ENCODE measurements at places on chromosomes 1 and 21.
A peak's percentile ranks its signal among the peaks of the same experiment; 100 is the strongest.

GRCh38 chr1:219798283-219799030 lies 129.9 kb downstream of the SLC30A10 start:
- DNase-seq, result no peak

DNA sequence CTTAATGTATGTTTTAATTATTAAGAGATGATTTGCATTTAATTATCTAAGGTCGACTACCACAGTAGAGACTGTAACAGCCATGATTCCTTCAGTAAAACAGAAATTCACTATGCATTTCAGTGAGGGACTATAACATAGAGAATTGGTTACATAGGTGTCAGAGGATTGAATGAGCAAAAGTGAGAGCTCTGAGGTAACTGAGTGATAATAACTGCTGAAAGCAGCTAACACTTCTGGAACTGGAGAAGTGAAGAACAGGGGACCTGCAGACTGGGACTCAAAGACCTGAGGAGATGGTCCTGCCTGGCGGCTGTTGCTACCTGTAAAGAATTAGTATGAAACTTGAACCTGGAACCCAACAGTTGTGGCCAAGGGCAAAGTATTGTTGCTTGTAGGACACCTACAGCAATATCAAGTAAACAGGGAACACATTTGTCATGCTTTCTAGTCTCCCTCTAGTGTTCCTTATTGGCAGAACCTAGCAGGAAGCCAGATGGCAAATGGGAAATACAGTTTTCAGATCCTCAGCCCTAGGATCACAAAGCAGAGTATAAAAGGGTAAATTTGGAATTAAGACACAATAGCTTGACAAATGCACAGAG lies 110.6 kb downstream of the HS2ST1 start:
- DNase-seq, result peak; percentile 18

DNA sequence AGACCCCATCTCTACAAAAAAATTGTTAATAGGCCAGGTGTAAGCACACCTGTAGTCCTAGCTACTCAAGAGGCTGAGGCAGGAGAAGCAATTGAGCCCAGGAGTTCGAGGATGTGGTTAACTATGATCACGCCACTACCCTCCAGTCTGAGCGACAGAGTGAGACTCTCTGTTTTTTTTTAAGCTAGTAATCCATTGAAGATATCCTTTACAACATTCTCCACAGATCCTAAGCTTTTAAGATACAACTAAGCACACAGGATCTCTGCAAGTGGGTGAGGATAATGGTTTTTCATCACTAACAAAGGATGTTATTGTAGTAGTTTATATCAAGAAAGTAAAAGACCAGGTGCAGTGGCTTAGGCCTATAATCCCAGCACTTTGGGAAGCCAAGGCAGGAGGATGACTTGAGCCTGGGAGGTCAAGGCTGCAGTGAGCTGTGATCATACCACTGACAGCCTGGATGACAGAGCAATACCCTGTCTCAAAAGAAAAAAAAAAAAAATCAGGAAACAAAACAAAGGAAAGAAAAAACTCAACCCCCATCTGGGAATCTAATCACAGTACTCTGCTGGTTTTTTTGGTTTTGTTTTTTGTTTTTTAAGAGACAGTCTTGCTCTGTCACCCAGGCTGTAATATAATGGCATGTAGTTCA lies 166.1 kb downstream of the RERE start:
- DNase-seq, result no peak

DNA sequence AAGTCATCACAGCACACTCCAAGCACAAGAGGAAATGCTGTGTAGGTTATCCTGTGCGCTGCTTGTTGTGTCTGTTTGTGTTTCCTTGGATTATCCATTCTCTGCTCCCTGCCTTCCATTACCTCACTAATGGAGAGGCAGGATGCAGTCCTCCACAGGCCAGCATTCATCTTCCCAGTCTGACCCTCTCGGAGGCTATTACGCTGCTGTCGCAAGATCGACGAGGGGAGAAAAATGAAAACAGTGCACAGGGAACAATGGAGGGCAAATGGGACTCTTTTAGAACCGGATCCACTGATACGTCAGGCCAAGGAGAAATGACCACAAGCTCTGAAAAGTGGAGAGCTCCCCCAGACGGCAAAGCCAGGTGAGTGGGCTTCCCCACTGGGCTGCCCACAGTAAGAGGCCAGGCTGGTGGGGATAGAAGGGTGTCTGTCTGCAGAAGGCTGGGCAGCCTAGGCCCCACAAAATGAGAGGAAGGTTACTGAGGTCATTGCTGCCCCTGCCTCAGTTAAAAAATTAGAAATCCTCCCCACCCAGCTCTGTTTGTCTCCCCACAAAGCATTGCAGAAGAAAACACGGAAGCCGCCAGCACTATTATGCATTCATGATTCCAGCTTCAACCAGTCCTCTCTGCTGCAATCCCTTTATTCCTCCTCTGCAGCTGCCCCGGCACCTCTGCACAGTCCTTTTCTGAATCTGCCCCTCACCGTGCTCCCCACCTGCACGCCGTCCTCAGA lies 21.7 kb downstream of the LRRN2 start:
- DNase-seq, result no peak

- no peak for DNase-seq
Observed at GRCh38 chr1:100077531-100077930, 55.2 kb downstream of the SASS6 start.

- DNase-seq, result no peak
Observed at GRCh38 chr1:218066332-218066731, 218.8 kb upstream of the RRP15 start.

- DNase-seq, result no peak
Observed at GRCh38 chr1:6105763-6106162, 60.1 kb downstream of the KCNAB2 start.

- no peak for DNase-seq
Observed at GRCh38 chr1:9602794-9603167, 14.1 kb downstream of the TMEM201 start.

GRCh38 chr1:89332461-89332860 lies 31.4 kb upstream of the GBP6 start:
- DNase-seq, result no peak

GRCh38 chr1:66250075-66250474 lies 283.9 kb upstream of the SGIP1 start:
- no peak for DNase-seq

DNA sequence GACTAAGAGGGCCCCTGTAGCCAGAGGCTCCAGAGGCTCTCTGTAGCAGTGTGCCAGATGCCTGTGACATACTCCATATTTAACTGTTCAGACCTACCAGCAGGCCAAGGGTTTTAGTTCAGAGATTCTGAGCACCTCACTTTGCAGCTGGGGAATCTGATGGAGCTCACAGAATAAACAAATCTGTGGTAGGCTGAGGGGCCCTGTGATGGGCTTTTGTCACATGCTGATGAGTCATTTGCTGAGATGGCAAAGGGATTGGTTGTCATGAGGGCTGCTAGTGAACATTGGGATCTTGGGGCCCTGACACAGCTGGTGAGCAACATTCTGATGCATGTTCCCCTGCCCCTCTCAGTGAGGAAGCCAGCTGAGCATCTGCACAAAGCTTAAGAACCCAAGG lies 482.2 kb downstream of the CAMTA1 start:
- DNase-seq, result no peak

- no peak for DNase-seq
Observed at GRCh38 chr1:51175278-51175677, 60.8 kb upstream of the RNF11 start.

DNA sequence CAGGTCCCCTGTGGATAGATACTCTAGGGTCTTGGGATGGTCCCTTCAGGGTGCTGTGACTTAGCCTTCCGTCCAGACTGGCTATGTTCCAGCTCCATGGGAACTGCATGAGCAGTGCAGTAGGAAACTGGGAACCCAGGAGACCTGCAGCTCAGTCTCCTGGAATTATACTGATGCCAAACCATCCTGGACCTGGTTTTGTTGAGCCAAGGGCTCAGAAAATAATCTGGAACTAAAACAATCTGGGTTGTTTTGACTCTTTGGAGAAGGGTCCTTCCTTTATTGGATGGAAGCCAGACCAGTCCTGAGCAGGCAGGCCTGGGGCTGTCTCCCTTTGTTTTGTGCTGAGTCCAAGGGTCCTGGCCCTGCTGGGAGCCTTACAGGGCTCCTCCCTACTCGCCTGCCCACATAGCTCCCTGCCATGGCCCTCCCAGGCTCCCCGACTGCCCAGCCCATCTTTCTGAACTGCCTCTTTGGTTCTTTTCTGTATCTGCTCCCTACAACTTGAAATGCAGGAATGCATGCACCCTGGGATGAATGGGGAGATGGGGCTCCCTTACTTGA lies 1.2 kb downstream of the IPO13 start:
- DNase-seq, result no peak

DNA sequence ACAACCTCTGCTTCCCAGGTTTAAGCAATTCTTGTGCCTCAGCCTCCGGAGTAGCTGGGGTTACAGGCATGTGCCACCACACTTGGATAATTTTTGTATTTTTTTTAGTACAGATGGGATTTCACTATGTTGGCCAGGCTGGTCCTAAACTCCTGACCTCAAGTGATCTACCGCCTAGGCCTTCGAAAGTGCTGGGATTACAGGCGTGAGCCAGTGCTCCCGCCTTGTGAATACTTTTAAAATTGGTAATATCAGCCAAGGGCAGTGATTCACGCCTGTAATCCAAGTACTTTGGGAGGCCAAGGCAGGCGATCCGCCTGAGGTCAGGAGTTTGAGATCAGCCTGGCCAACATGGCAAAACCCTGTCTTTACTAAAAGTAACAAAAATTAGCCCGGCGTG lies 33.7 kb downstream of the ZYG11B start:
- no peak for DNase-seq
